ENCODE measurements at places on chromosomes 16 and 17. TPM values are rescaled to one million over a fixed set of nuclear protein-coding genes. Genes with fewer than 3 reads are reported as not detected.

Gene IL17C
- total RNA-seq: not detected

Gene FGF11
- total RNA-seq: 7.1 TPM

Gene SLC5A10
- total RNA-seq: 0.11 TPM

Gene ACSM2A
- total RNA-seq: not detected

Gene EVPLL
- 0.33 TPM for total RNA-seq

Gene TBC1D3
- not detected for total RNA-seq

Gene HOXB4
- total RNA-seq: not detected

Measured in camera-type eye (tissue), 1 donor.